Heart left ventricle (tissue), 16 donors: ENCODE measurements at places on chromosomes 5 and 9. TPM values are rescaled to one million over a fixed set of nuclear protein-coding genes. Genes with fewer than 3 reads are reported as not detected.

The GPR21 gene
- 0.23 TPM for total RNA-seq

The PCDHA4 gene
- not detected for total RNA-seq

The HK3 gene
- 44.0 TPM for total RNA-seq

DNA sequence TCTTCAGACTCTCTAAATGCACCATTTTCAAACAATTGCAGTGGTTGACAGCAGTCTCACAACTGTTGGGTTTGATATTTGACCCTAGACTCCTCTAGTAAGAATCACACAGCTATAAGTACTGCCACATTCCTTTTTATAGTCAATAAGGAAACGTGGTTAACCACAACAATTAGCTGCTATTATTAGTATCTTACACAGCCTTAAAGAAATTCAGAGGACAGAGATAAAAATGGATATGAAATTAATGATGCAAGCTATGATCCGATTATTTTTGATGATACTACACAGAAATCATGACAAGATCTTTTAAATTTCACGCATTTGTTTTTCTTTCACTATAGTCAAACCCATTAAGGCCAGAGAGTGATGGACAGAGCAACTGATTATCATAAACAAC lies 288.6 kb upstream of the C9orf72 start:
- H3K27ac ChIP-seq: no peak overlapping the region
- no peak overlapping the region for H3K4me3 ChIP-seq
- no peak for DNase-seq
- no peaks in the 10 kb centered on the region for H3K27me3 ChIP-seq

DNA sequence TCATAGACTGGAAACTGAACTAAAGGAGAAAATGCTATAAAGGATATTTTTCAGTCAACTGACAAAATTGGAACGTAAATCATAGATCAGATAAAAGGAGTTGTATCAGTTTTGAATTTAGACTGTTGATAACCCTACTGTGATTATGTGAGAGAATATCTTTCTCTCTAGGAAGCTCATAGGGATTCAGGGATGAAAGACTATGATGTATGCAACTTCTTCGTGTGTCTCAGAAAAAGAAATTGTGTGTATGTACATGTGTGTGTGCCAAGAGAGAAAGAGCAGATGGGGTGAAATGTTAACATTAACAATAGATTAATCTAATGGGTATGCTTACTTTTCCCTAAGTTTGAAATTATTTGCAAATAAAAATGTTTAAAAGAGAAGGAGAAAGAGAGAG lies 30.7 kb upstream of the C5orf58 start:
- H3K4me3 ChIP-seq: no peak overlapping the region
- no peaks in the 10 kb centered on the region for H3K4me1 ChIP-seq
- H3K27me3 ChIP-seq: no peaks in the 10 kb centered on the region
- no peak overlapping the region for H3K27ac ChIP-seq
